Activated CD4-positive, alpha-beta memory T cell treated with anti-CD3 and anti-CD28 coated beads for 36 hours (primary cell): ENCODE measurements at places on chromosomes 16 and 17.

DNA sequence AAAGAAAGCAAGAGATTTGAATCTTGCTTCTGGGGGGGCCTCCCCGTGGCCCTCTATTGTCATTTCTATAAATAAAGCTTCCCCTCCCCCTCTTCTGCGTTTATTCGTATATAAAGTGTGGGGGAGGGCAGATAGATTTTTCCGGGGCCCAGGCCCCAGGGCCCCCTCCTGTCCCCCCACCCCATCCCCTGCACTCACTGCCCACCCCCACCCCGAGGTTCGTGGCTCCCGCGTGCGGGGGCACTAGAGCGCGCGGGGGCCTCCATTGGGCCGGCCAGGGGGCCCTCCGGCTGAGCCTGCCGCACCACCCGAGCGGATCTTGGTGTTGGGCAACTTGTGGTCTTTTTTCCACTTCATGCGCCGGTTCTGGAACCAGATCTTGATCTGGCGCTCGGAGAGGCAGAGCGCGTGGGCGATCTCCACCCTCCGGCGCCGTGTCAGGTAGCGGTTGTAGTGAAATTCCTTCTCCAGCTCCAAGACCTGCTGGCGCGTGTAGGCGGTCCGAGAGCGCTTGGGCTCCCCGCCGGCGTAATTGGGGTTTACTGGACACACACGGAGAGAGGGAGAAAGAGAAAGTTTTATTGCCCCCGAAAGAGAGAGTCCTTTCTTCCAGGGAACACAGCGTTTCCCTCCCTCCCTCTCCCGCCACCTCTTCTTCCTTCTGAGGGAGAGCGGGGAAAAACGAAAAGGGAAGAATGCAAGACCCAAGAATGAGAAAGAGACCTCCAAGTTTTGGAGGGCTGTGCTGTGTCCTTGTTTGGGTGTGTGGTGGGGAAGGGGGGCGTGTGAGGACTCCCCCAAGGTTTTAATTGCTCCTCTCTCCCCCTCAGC, 1.5 kb downstream of the HOXB4 start:
- DNase-seq = no peak
- H3K36me3 ChIP-seq = no peaks in the 10 kb centered on the region
- peaks cover 32% of the 10 kb centered on the region for H3K27me3 ChIP-seq
- H3K4me1 ChIP-seq = peaks cover 34% of the 10 kb centered on the region
- H3K27ac ChIP-seq = no peak overlapping the region

GRCh38 chr17:35212668-35213067, 18.5 kb upstream of the SLC35G3 start:
- H3K36me3 ChIP-seq = no peaks in the 10 kb centered on the region
- no peak for DNase-seq
- no peaks in the 10 kb centered on the region for H3K27me3 ChIP-seq
- peak overlapping the region; percentile 25 for H3K4me3 ChIP-seq
- H3K4me1 ChIP-seq = peaks cover 73% of the 10 kb centered on the region

- no peak overlapping the region for H3K4me3 ChIP-seq
- no peaks in the 10 kb centered on the region for H3K4me1 ChIP-seq
- no peaks in the 10 kb centered on the region for H3K27me3 ChIP-seq
- H3K27ac ChIP-seq = no peak overlapping the region
- DNase-seq = no peak
- peaks cover 13% of the 10 kb centered on the region for H3K36me3 ChIP-seq
These were observed 12.8 kb downstream of the RECQL5 start for GRCh38 chr17:75654176-75654575.

DNA sequence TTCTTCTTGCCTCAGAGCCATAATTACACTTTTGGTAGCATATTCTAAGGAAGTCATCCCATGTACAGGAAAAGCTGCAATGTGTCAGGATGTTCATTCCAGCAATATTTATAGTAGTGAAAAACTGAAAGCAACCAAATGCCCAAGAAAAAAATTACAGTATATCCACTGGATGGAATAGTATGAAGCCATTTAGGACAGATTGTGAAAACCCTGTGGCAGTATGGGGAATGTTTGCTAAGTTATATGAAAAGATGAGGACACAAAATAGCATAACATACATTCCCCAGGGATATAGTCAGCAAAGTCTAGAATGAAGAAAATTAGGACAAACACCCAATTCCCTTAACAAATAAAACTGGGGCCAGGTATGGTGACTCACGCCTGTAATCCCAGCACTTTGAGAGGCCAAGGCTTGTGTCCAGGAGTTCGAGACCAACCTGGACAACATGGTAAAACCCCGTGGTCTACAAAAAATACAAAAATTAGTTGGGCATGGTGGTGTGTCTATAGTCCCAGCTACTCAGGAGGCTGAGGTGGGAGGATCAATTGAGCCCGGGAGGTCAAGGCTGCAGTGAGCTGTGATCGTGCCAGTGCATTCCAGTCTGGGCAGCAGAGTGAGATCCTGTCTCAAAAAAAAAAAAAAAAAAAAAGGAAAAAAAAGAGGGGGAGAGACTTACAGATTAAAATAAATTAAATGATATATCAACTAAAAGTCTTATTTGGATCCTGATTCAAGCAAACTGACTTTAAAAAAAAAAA, 2.3 kb downstream of the LRRC3C start:
- no peak overlapping the region for H3K27ac ChIP-seq
- DNase-seq = no peak

DNA sequence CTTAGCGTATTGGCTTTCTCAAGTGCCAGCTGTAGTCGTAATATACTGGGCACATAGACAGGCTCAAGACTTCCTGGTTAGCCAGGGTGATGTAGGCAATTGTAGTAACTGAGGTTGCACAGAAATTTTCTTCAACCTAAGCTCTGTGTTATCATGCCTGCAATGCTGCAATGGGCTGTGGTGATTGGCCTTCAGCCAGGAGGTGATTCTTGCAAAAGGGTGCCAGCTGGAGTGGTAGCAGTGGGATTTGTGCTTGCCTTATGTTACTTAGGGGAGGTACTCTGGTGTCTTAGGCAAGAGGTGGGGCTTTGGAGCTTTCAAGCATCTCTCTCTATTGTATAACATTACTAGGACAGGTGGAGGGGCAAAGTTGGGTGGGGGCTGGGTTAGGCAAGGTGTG, 495.1 kb downstream of the CDH11 start:
- H3K27me3 ChIP-seq = no peaks in the 10 kb centered on the region
- H3K27ac ChIP-seq = no peak overlapping the region
- no peaks in the 10 kb centered on the region for H3K4me1 ChIP-seq
- H3K36me3 ChIP-seq = no peaks in the 10 kb centered on the region
- H3K4me3 ChIP-seq = no peak overlapping the region
- DNase-seq = no peak

DNA sequence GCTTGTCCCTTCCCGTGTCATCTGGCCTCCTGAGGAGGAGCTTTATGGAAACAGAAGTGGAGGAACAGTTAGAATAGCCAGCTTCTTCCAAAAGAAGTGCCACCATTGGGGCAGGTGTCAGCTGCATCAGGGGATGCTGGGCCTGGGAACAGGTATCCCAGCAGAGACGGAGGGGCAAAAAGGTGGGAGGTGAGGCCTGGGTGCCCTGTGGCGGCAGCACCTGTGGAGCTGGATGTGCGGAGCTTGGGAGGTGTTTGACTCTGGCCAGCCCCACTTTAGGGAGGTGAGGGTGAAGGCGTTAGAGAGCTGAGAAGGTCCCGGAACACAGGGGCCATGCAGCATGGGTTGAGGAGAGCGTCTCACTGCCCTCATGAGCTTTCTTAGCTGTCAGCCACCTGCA, 5.2 kb downstream of the SMCR8 start:
- no peak overlapping the region for H3K4me3 ChIP-seq
- H3K27ac ChIP-seq = no peak overlapping the region
- H3K36me3 ChIP-seq = peaks cover 17% of the 10 kb centered on the region
- no peaks in the 10 kb centered on the region for H3K27me3 ChIP-seq

GRCh38 chr16:60945225-60945624, 1091.0 kb downstream of the CDH8 start:
- no peaks in the 10 kb centered on the region for H3K36me3 ChIP-seq
- no peaks in the 10 kb centered on the region for H3K27me3 ChIP-seq
- H3K4me3 ChIP-seq = no peak overlapping the region
- DNase-seq = no peak

- no peak overlapping the region for H3K4me3 ChIP-seq
- H3K36me3 ChIP-seq = peaks cover 32% of the 10 kb centered on the region
- H3K4me1 ChIP-seq = peaks cover 12% of the 10 kb centered on the region
- H3K27ac ChIP-seq = no peak overlapping the region
- DNase-seq = no peak
These were observed 4.2 kb downstream of the HSPB9 start for GRCh38 chr17:42126836-42127235.

DNA sequence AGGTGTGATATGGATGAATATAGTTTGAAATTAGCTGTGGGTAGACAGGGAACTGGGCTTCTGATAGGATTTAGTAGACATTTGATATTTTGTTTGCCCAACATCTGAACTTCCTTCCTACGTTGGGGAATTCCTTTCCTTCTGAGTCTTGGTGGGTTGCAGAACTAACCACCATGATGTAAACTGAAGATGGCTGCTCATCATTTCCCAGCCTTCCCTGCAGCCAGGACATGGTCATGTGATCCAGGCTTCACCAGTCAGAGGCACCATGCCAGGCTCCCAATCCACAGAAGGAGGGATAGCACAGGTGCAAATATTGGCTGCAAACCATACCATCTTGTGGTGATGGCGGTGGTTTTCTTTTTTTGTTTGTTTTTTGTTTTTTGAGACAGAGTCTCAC, 57.4 kb downstream of the EMP2 start:
- DNase-seq = no peak
- H3K4me3 ChIP-seq = no peak overlapping the region
- no peaks in the 10 kb centered on the region for H3K27me3 ChIP-seq
- H3K4me1 ChIP-seq = no peaks in the 10 kb centered on the region
- H3K36me3 ChIP-seq = no peaks in the 10 kb centered on the region
- H3K27ac ChIP-seq = no peak overlapping the region

- H3K4me3 ChIP-seq = no peak within 1 kb of the TSS
- no peak within 1 kb of the TSS for H3K27ac ChIP-seq
- H3K27me3 ChIP-seq = no peaks in the 10 kb centered on the region
- H3K4me1 ChIP-seq = peaks cover 23% of the 10 kb centered on the region
- no peak for DNase-seq
These were observed at the start of gene LCAT for GRCh38 chr16:67943619-67944504. Gene LCAT, minus strand, starts transcription at chr16:67944120. Its CDS starts 19 bp downstream, at chr16:67944101.

- H3K4me3 ChIP-seq = peak overlapping the region; percentile 25
- H3K27me3 ChIP-seq = no peaks in the 10 kb centered on the region
- peak; percentile 80 for DNase-seq
- H3K27ac ChIP-seq = peak overlapping the region; percentile 84
These were observed 8.3 kb downstream of the SRP68 start for GRCh38 chr17:76063875-76064546.

GRCh38 chr17:43515656-43516055, 30.5 kb downstream of the ETV4 start:
- no peak overlapping the region for H3K27ac ChIP-seq
- no peak for DNase-seq
- peaks cover 34% of the 10 kb centered on the region for H3K36me3 ChIP-seq
- H3K4me1 ChIP-seq = peaks cover 13% of the 10 kb centered on the region

DNA sequence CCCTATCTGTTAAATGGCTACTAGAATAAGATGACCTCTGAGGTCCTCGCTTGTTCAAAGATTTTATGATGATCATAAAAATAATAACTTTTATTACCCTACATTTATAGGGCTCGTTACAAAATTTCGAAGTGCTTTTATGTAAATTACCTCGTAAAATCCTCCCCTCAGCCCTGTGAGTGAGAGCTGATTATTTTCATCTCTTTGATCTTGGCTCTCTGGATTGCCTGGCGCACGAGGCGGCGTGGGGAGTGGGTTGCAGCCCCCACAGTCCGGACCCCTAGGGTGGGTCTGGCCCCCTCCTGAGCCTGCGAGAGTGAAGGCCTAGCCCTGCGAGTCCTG, 1.6 kb downstream of the SDK2 start:
- no peak overlapping the region for H3K27ac ChIP-seq
- H3K27me3 ChIP-seq = peaks cover 22% of the 10 kb centered on the region
- H3K4me3 ChIP-seq = peak overlapping the region; percentile 53
- no peaks in the 10 kb centered on the region for H3K36me3 ChIP-seq

DNA sequence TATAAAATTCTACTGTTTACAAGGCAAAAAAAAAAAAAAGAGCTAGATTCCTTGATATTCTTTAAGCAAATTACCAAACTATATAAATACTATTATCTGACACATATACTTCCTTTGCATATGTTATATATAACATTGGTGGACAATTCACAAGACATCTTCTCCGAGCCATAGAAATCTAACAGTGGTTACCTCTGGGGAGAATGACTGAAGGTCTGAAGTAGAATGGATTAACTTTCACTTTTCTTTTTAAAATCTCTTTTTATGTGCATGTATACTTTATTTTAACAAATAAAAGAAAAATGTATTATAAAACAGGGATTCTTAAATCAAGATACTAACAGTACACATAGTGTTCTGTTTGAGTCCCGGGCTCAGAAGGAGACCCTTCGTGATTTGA, 131.0 kb downstream of the MRTFB start:
- peaks cover 7% of the 10 kb centered on the region for H3K4me1 ChIP-seq
- peaks cover 1% of the 10 kb centered on the region for H3K36me3 ChIP-seq
- no peak overlapping the region for H3K27ac ChIP-seq
- DNase-seq = no peak

DNA sequence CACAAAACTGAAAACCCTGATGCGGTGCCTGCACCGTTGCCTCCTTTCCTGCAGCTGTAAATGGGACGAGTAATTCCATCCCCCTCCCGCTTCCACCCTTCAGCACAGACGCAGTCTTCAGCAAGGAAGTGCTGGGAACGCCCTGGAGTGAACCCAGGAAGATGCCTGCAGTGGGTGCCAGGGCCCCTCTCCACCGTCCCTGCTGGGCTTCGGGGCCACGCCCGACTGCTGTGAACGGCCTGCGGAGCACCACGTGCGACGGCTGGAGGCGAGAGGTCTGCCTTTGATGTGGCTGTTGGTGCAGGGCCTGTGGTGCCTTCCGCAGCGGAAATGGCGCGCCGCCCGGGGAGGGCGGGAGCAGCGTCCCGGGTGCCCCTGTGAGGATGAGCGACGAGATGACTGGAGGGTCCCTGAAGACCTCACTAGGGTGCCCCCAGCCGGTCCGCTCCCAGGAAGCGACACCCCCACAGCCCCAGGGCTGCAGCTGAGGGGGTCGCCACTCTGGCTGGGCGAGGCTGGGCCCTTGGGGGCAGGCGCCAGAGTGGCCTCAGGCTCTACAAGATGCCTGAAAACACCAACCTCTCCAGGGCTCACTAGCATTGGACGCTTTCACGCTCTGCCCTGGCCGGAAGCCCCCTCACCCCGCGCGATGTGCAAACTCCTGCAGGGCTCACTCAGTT, 749 bp upstream of the MC1R start:
- DNase-seq = peak; percentile 90
- H3K4me1 ChIP-seq = peaks cover 51% of the 10 kb centered on the region
- H3K27me3 ChIP-seq = peaks cover 33% of the 10 kb centered on the region

- DNase-seq = no peak
- no peaks in the 10 kb centered on the region for H3K4me1 ChIP-seq
- no peaks in the 10 kb centered on the region for H3K27me3 ChIP-seq
- peaks cover 27% of the 10 kb centered on the region for H3K36me3 ChIP-seq
- no peak overlapping the region for H3K4me3 ChIP-seq
- no peak overlapping the region for H3K27ac ChIP-seq
These were observed 9.6 kb upstream of the EVPL start for GRCh38 chr17:76036497-76037261.

GRCh38 chr17:58325289-58325726, 3.3 kb downstream of the TSPOAP1 start:
- peak overlapping the region; percentile 35 for H3K27ac ChIP-seq
- peaks cover 31% of the 10 kb centered on the region for H3K36me3 ChIP-seq
- peaks cover 29% of the 10 kb centered on the region for H3K4me1 ChIP-seq
- peaks cover 8% of the 10 kb centered on the region for H3K27me3 ChIP-seq
